ENCODE measurements at places on chromosomes 16 and 17.

- no peak for DNase-seq
- no peak overlapping the region for H3K27ac ChIP-seq
- no peaks in the 10 kb centered on the region for H3K4me1 ChIP-seq
- H3K27me3 ChIP-seq = peaks cover 31% of the 10 kb centered on the region
Measured at GRCh38 chr17:37643869-37644268, 623 bp upstream of the DDX52 start.

- DNase-seq = peak; percentile 32
- H3K27ac ChIP-seq = no peak overlapping the region
- H3K27me3 ChIP-seq = no peaks in the 10 kb centered on the region
- no peak overlapping the region for H3K4me3 ChIP-seq
- H3K4me1 ChIP-seq = peaks cover 5% of the 10 kb centered on the region
Measured at GRCh38 chr16:87895641-87896141, 26.4 kb upstream of the SLC7A5 start.

DNA sequence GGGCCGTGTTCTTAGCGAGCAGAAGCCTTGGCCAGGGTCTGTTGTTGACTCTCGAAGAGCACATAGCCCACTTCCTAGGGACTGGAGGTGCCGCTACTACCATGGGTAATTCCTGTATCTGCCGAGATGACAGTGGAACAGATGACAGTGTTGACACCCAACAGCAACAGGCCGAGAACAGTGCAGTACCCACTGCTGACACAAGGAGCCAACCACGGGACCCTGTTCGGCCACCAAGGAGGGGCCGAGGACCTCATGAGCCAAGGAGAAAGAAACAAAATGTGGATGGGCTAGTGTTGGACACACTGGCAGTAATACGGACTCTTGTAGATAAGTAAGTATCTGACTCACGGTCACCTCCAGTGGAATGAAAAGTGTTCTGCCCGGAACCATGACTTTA is 18.5 kb downstream of the RSPRY1 start:
- no peaks in the 10 kb centered on the region for H3K27me3 ChIP-seq
- H3K27ac ChIP-seq = no peak overlapping the region
- no peak for DNase-seq
- no peaks in the 10 kb centered on the region for H3K4me1 ChIP-seq
- H3K4me3 ChIP-seq = no peak overlapping the region

- H3K27ac ChIP-seq = no peak overlapping the region
- H3K36me3 ChIP-seq = peaks cover 4% of the 10 kb centered on the region
- H3K27me3 ChIP-seq = no peaks in the 10 kb centered on the region
- peaks cover under 1% of the 10 kb centered on the region for H3K4me1 ChIP-seq
- DNase-seq = no peak
Measured at GRCh38 chr16:72910875-72911274, 137.1 kb downstream of the ZFHX3 start.

DNA sequence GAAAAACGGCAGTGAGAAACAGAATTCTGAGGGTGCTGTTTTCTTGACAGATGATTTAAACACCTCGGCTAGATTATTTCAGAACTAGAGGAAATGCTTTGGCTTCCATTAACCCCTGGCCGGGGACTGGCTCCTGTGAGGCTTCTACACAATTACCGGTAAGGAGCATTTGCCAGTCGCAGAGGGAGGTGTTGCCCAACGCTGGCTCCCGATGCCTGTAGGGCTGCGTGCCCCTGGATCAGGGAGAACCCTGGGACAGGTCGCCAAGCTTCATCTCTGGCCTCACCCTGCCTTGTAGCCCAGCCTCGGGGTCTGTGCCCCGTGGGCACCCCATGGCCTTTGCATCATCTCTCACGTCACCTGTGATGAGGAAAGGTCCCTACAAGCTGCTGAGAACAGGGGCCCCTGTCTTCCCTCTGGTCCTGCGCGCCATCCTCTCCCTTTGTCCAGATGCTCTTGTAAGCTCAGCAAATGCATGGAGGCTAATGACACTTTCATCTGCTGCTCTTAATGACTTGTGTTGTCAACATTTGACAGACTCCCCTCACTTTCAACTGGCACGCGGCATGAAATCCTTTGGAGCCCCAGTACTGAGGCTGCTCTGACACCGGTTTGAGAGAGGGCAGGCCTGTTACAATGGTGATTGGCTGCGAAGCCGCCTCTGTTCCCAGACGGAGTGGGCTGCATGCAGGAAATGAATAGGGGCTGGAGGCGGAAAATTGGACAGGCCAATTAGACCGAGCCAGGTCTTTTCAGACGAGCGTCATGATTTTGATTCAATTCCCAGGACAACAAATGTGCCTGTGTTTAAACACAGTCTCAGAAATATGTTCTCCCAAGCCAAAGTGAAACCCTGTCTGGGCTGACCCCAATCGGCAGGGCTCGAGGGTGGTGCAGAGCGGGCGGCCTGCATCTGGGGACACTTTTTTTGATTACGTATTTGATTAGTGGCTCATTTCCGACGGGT is 85.5 kb upstream of the DOC2B start:
- no peak overlapping the region for H3K4me3 ChIP-seq
- H3K27ac ChIP-seq = no peak overlapping the region
- H3K4me1 ChIP-seq = no peaks in the 10 kb centered on the region
- H3K36me3 ChIP-seq = no peaks in the 10 kb centered on the region
- no peaks in the 10 kb centered on the region for H3K27me3 ChIP-seq
- no peak for DNase-seq

- no peaks in the 10 kb centered on the region for H3K27me3 ChIP-seq
- H3K36me3 ChIP-seq = peaks cover 49% of the 10 kb centered on the region
- H3K4me1 ChIP-seq = peaks cover 1% of the 10 kb centered on the region
- DNase-seq = peak; percentile 22
Measured at GRCh38 chr17:43517615-43518386, 28.3 kb downstream of the ETV4 start.

GRCh38 chr16:79874391-79874790 is 273.9 kb upstream of the MAF start:
- no peak overlapping the region for H3K4me3 ChIP-seq
- peaks cover 13% of the 10 kb centered on the region for H3K27me3 ChIP-seq
- H3K4me1 ChIP-seq = no peaks in the 10 kb centered on the region
- no peak overlapping the region for H3K27ac ChIP-seq

GRCh38 chr16:86899757-86900156 is 321.4 kb downstream of the FOXL1 start:
- no peaks in the 10 kb centered on the region for H3K36me3 ChIP-seq
- H3K27ac ChIP-seq = no peak overlapping the region
- peaks cover 73% of the 10 kb centered on the region for H3K27me3 ChIP-seq
- H3K4me3 ChIP-seq = no peak overlapping the region
- peaks cover 11% of the 10 kb centered on the region for H3K4me1 ChIP-seq

- no peaks in the 10 kb centered on the region for H3K36me3 ChIP-seq
- H3K4me1 ChIP-seq = peaks cover 2% of the 10 kb centered on the region
- no peak overlapping the region for H3K27ac ChIP-seq
- no peak overlapping the region for H3K4me3 ChIP-seq
- no peak for DNase-seq
Measured at GRCh38 chr16:48459167-48459566, 74.0 kb upstream of the SIAH1 start.

GRCh38 chr17:55273579-55274354 is 9.0 kb downstream of the HLF start:
- no peaks in the 10 kb centered on the region for H3K36me3 ChIP-seq
- H3K27me3 ChIP-seq = peaks cover 10% of the 10 kb centered on the region
- no peak for DNase-seq

DNA sequence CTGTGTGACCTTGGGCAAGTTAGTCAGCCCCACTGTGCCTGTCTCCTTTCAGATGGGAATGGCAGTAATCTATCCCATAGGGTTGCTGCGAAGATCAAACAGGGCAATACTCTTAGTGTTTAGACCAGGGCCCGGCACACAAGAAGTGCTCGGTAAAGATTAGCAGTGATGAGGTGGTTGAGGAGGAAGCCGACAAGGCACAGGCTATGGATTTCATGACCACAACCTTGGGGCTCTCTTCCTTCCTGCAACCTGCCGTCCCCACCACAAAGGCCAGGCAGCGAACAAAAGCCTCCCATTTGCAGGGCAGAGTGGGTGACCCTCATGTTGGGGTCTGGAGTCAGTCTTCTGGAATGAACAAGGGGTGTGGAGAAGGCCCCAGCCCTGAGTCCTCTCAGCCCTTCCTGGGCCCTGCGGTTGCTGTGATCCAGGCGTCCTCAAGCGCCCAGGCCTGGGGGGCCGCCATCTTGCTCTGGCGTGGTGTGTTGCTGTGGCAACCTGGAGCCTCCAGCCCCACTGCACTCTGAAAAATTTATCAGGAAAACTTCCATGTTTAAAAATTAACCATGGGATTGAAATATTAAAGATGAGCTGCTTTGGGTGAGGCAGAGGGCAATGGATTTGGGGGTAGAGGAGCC is 9.8 kb downstream of the ADAM11 start:
- no peak for DNase-seq
- peaks cover 4% of the 10 kb centered on the region for H3K27me3 ChIP-seq
- peaks cover 2% of the 10 kb centered on the region for H3K36me3 ChIP-seq
- H3K4me1 ChIP-seq = peaks cover 32% of the 10 kb centered on the region

- no peaks in the 10 kb centered on the region for H3K36me3 ChIP-seq
- H3K4me3 ChIP-seq = no peak overlapping the region
- DNase-seq = no peak
- peaks cover 14% of the 10 kb centered on the region for H3K4me1 ChIP-seq
- no peaks in the 10 kb centered on the region for H3K27me3 ChIP-seq
Measured at GRCh38 chr16:79772784-79773183, 172.2 kb upstream of the MAF start.

GRCh38 chr17:2064520-2064971 is 9.6 kb downstream of the HIC1 start:
- peak overlapping the region; percentile 6 for H3K27ac ChIP-seq
- H3K36me3 ChIP-seq = peaks cover 48% of the 10 kb centered on the region
- H3K4me3 ChIP-seq = no peak overlapping the region
- peak; percentile 47 for DNase-seq

- H3K27ac ChIP-seq = no peak overlapping the region
- H3K36me3 ChIP-seq = no peaks in the 10 kb centered on the region
- peaks cover 89% of the 10 kb centered on the region for H3K27me3 ChIP-seq
- H3K4me1 ChIP-seq = peaks cover 12% of the 10 kb centered on the region
- no peak overlapping the region for H3K4me3 ChIP-seq
- DNase-seq = no peak
Measured at GRCh38 chr17:48756830-48757251, 28.3 kb upstream of the HOXB13 start.
